B cell (primary cell): ENCODE measurements at places on chromosomes 16 and 17. TPM values are rescaled to one million over a fixed set of nuclear protein-coding genes. Genes with fewer than 3 reads are reported as not detected.

The ZG16 gene
- not detected in 2 replicates for total RNA-seq

The HSF4 gene
- 7.4 and 11.9 TPM in 2 replicates for total RNA-seq

The AATF gene
- total RNA-seq, result 49.6 and 54.8 TPM in 2 replicates

The CEP112 gene
- 4.6 and 8.5 TPM in 2 replicates for total RNA-seq

The ASPHD1 gene
- total RNA-seq, result not detected in 2 replicates

The IRX6 gene
- 0.15 TPM in 2 replicates for total RNA-seq

The PRAC2 gene
- not detected in 2 replicates for total RNA-seq

The KCNH6 gene
- not detected in 2 replicates for total RNA-seq

The ZNF668 gene
- 11.1 and 12.0 TPM in 2 replicates for total RNA-seq
